ENCODE measurements at places on chromosomes 2 and 18.

DNA sequence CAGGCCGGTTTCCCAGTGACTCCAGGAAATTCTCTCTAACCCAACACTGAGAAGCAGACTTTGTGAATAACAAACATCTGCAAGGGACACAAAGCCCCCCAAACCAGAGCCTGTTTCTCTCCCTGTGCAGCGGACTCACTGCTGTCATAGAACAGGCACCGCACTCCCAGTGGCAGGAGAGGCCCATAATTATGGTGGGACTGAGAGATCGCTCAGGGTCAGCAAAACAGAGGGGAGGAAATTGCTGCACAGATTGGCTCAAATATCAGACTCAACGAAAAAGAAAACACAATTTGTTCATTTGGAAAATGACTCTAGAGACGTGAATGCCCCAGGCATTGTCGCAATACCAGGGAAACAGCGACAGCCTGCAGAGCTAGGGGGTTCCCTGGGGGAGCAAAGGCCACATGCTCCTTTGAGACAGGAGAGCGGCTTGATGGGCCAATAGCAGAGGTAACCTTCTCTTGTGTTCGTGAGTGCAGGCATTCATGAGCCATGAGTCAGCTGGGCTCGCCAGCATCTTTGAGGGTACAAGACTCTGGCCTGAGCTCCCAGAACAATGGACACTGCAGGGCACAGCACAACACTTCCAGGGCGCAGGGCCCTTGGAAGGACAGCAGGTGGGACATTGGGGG, 143.3 kb upstream of the KLHL29 start:
- DNase-seq: no peak

GRCh38 chr18:7657050-7657449, 89.9 kb downstream of the PTPRM start:
- no peak for DNase-seq

DNA sequence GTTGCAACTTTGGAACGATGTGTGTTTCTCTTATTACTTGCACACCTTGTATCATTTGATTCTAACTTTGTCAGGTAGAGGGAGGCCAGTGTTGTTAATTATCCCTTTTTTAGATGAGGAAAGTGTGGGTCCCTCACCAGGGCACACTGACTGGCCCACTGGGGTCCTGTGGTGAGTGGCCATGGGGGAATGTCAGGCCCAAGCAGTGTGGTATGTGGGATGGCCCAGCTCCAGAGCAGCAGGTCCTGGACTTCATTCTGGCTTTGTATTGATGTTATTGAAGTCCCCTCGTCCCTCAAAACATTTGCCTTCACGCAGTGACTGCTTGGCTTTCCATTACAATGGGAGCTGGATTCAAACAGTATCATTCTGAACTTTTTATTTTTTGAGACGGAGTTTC, 11.7 kb downstream of the NCK2 start:
- no peak for DNase-seq

- DNase-seq: no peak
Observed at GRCh38 chr18:32879497-32879896, 106.7 kb upstream of the KLHL14 start.

DNA sequence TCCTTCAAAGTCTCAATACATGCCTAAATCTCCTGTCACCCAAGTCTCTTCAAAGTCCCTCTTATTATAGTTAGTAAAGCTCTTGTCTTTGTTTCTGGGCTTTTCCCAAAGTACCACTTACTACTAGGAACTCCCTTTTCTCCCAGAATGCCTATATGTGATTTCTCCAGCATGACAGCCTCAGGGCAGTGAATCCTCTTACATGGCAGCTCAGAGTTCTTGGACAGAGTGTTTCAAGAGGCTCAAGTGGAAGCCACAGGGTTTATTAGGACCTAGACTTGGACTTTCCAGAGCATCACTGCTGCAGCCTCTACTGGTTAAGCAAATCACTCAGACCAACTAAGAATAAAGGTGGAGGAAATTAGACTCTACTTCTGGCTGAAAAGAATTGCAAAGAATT, 98.9 kb downstream of the CSRNP3 start:
- DNase-seq: no peak

GRCh38 chr2:127193164-127193966, 26.7 kb downstream of the CYP27C1 start:
- DNase-seq: no peak

DNA sequence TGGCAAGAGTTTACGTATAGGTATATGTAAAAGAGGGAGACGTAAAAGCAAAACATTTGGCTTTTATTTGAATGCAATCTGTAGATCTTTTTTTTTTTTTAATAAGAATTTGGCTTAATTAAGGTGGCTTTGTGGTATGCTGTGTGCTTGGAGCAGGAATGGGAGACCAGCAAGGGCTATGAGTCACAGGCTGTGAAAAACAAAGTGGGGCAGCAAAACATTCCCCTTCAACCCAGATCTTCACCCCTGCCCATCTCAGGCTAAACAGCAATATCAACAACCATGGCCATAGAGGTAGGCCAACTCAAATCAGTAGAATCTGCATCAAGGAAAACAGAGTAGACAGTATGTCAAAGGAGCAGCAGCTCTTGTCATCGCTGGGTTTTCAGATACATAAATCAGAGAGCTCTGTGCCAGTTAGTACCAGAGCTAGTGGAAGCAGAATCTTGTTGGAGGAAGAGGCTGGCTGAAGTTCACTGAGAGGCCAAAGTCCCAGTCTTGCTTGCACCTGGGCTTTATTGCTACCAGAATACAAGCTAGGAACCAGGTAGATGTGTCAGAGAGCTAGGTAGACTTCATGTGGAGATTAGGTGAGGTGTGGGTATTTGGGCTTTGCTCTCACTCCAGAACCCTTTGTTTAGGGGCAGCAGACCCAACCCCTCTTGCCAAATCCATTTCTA, 191.5 kb upstream of the FANCL start:
- DNase-seq: no peak

GRCh38 chr2:4047961-4048891, 344.9 kb downstream of the DCDC2C start:
- DNase-seq: no peak

DNA sequence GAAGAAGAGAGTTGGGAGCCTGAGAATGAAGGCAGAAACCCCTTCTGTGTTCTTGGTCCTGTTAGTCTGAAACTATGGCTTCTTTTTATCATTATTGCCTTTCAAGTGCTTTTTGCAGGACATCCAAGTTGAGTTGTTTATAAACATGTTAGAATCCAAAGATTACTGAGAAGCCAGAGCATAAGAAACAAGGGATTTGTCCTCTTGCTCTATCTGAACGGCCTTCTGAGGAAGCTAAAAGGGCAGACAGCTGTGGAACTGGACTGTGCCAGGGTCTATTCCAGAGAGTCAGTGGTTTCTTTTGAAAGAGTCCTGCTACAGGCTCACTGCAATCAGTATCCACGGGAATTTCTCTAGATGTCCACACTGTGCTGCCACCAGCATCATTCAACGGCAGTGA, 86.6 kb downstream of the ARHGAP28 start:
- no peak for DNase-seq

DNA sequence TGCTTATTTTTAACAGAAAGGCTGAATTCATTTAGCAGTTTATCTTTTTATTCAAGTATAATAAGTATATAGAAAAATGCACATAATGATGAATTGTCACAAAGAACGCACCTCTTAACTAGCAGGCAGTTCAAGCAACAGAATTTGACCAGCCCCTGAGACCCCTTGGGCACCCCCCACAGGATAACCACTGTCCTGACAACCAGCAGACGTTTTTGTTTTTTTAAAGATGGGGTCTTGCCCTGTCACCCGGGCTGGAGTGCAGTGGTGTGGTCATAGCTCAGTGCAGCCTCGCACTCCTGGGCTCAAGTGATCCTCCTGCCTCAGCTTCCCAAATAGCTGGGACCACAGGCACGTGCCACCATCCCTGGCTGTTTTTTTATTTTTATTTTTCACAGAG, 14.0 kb downstream of the PRELID3A start:
- DNase-seq: no peak

GRCh38 chr2:234679741-234680687, 183.1 kb upstream of the ARL4C start:
- DNase-seq: no peak

DNA sequence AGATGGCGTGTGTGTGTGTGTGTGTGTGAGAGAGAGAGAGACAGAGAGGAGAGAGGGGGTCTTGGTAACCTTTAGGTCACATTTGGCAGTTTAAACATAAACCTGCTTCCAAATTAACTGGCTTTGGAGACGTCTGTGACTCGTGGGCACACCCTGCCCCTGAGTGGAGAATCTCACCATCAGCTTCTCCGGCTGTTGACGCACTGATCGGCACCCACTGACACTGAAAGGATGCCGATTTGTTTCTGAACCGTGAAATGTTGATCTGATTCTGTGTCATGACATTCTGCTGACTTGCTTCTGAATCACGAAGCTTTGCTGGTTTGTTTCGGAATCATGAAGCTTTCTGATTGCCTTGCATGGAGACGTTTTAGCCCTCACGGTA, 114.7 kb downstream of the RTP5 start:
- DNase-seq: no peak

DNA sequence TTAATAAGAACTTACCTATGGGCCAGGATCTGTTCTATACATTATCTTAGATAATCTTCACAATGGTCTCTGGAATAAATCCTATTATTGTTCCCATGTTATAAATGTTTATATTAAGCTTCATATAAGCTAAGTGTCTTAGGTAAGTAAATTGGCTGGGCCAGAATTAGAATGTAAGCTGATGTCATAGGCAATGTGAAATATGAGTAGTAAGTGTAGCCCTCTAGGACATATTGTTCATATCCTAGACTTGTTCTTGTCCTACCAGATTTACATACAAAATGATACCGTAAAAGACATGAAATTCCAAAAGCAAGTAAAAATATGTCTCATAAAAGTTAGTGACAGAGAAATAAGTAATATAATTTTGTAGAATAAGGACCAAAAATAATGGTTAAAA, 89.9 kb downstream of the CDH19 start:
- DNase-seq: no peak

- DNase-seq: no peak
Observed at GRCh38 chr2:33015421-33016142, 68.8 kb downstream of the LTBP1 start.

GRCh38 chr2:100563407-100564247, 834 bp downstream of the PDCL3 start:
- DNase-seq: no peak

GRCh38 chr18:36693931-36694620, 134.7 kb downstream of the TPGS2 start:
- no peak for DNase-seq

- no peak for DNase-seq
Observed at GRCh38 chr2:166167449-166167848, 39.6 kb upstream of the SCN1A start.

GRCh38 chr2:232085826-232086425, 124.4 kb downstream of the DIS3L2 start:
- no peak for DNase-seq

DNA sequence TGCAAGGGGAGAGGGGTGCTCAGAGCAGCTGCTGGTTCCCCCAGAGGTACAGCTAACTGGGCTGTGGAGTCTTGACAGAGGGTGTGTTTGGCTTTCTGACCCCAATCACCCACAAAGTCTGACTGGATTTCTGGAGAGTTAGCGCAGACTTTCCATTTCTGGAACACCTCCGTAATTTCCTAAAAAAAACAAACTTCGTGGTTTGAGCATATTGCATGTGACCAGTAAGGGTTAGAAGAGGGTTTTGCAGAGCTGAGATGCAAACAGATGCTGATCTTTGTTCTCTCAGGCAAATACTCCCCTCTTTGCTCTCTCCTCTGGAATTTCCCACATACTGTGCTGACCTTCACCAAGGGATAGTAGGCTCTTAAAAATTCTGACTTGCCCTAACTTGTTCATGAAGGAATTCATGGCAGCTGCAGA, 44.5 kb upstream of the TMEM247 start:
- DNase-seq: no peak

DNA sequence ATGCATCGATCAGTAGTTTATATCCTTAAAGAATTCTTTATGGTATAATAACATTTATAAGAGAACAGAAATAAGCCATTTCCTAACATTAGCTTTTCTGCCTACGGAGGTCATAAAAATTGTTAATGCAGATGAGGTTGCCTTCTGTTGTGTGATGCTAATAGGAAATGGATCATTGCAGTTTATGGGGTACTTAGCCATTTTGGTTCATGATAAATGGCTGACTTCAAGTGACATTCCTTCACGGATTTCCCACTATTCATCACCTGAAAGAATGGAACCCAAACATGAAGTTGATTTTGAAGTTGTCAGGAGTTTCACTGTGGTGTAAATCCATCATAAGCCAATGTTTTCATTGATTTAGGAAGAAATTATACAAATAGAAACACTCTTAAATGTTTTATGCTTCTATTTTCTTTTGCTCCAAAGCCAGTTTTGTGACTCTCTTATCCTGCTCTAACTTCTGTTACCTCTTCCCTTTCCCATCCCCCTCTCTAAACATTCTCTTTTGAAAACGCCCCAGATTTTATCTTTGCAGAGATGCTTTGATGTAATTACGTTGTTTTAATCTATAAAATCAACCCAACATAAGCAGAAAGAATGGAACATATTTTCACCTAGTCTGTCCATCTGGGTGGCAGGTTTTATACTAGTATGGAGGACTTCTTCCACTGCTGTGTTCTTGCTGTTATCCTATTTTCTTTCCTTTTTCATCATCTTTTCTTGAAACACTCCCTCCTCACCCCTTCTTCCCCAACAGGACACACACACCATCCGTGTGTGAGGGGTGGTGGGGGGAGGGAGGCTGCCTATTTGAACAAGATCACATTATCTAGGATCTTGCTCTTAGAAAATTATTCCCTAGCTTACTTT, 58.2 kb downstream of the GREB1L start:
- DNase-seq: no peak

DNA sequence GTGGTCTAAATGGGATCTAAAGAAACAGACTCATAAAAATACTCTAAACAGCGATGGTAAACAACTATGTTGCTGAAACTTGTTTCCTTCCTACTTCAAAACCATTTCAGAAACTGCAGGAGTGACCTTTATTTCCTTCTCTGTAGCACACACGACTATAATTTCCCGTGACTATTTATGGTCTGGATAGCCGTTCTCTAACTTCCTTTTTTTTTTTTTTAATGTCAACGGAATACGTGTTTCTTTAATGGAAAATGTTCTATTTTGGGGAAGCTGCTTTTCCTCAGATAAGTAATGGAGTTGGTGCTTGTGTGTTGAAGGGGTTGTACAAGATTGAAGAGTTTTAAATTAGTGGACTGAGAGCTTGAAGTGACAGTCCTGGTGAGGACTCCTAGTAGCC, 224.1 kb downstream of the PHLPP1 start:
- DNase-seq: no peak
